Kidney tubule cell (primary cell): ENCODE measurements at places on chromosomes 5 and 9.
A peak's percentile ranks its signal among the peaks of the same experiment; 100 is the strongest.

GRCh38 chr5:178119915-178120606 is 6.7 kb downstream of the N4BP3 start:
- no peak for DNase-seq

DNA sequence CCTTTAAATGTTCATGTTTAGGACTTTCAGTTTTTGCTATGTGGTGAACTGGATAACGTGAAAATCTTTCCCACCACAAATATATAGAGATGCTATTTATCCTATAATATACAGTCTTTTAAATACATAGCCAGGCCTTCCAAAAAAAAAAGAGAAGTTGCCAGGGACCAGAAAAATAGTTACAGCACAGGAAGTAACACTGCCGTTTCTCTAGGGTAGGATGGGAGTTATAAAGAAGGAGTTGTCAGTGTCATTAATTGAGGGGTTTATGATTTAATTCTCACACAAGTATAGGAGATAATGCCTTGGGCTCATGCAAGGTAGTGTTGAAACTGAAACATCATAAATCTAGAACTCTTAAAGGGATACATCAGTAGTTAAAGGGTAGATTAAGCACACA is 83.9 kb downstream of the LRRC70 start:
- no peak for DNase-seq

- DNase-seq: no peak
These were observed 60.2 kb downstream of the MLLT3 start for GRCh38 chr9:20562051-20562450.

- peak; percentile 44 for DNase-seq
These were observed 34.9 kb upstream of the FCHO2 start for GRCh38 chr5:72920690-72921502.

- DNase-seq: peak; percentile 53
These were observed 1467.1 kb downstream of the FOXD4L5 start for GRCh38 chr9:63817622-63818518.

- peak; percentile 18 for DNase-seq
These were observed 5.6 kb downstream of the IRX1 start for GRCh38 chr5:3601061-3601710.

GRCh38 chr5:93322974-93323860 is 257.8 kb downstream of the NR2F1-AS1 start:
- DNase-seq: no peak

DNA sequence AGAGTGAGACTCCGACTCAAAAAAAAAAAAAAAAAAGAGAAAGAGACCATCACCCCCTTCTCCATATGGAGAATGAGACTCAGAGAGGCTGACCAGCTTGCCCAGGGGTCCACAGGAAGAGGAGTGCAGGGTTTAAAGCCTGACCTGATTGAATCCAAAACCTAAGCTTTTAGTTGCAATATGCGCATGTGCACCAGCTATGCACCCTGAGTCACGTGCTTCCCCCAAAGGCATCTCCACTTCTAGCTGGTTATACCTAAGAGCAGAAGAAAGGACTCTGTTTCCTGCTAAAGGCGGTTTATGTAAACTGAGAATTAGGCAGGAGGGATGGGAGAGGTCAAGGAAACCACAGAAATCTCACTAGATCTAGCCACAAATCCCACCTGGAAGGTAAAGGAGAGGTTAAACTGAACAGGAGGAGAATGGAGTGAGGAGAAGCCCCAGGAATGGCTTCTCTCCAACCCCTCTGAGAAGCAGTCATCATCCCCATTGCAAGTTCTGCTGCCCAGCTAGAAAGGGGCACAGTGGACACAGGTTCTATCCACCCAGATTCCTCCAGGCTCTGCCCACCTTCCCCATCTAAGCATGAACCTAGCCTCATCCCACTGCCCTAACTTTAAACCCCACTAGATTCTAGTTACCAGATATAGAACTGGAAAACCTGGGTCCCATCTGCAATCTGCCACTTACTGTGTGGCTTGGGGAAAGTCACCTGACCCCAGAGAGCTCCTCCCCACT is 171.3 kb downstream of the ACTL7B start:
- DNase-seq: no peak

- no peak for DNase-seq
These were observed 18.0 kb downstream of the IL5 start for GRCh38 chr5:132525299-132525724.

- no peak for DNase-seq
These were observed 260.0 kb upstream of the ST8SIA4 start for GRCh38 chr5:101163088-101163487.

DNA sequence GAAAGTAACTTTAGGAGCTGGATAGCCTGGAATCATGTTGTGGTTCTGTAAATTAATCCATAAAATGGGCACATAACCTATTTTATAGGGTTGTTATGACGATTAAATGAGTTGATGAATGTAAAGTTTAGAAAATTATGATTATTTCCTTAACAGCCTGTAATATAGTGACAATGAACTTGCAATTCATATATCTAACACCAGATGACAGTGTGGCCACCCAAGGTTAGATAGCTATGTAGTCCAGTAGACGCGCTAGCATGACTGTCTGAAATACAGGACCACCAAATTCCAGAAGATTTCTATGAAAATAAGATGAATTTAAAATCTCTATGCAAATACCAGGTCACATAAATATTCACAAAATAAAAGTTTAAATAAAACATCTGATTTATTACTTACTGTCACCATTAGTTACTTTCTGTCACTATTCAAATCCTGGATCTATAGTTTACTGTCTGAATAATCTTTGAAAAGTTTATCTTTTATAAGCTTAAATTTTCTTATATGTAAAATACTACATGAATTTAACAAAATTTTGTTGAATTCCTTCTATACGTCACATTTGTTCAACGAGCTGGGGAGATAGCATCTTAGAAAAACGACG is 26.1 kb upstream of the MACIR start:
- DNase-seq: peak; percentile 56

DNA sequence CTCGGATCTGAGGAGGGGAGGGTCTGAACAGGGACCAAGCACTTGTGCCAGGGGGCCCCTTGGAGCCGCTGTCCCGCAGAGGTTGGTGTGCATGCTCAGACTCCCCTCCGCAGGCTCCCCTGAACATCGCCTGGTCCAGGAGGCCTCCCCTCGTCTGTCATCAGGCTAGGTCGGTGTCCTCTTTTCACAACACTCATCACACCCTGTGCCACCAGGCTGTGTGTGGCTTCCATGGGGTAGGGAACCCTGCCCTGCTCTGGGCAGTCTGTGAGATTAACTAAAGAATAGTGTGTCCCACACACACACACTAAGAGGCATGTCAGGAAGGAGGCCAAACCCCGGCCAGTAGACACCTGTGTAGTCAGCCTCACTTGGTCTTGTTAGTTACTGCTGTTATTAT is 119.3 kb downstream of the C5orf15 start:
- no peak for DNase-seq

DNA sequence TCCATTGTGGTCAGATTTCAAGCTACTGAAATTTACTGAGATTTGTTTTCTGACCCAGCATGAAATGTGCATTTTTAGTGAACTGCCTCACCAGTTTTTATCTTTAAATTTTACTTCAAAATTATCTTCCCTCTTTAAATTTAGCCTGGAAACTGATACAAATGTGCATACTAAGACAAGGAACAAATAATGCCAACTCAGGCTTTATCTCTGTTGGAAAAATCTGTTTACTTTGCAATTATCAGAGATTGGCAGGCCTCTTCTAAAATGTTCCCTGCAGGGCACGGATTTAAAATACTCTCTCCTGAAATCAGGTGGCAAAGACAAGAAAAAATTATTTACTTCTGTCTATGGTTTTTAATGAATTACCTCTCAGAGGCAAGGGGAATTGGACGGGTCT is 151.0 kb upstream of the PTCH1 start:
- no peak for DNase-seq

DNA sequence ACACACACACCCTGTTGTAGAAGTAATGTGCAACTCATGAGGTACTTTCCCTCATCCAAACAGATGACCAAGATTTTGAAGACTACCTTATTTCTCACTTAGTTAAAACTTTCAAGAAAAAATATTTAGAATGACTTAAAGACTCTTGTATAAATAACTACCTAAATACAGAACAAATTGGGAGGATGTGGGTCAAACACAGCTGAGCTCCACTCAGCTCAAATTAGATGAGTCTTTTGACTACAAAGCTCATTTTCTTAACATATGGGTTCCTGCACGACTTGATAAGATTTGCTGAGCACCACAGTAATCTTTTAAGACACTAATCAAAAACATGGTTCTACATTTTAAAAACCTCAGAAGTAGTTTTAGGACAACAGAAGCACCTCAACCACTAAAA is 8.9 kb downstream of the MTX3 start:
- DNase-seq: no peak

GRCh38 chr9:16624744-16625117 is 245.7 kb downstream of the BNC2 start:
- DNase-seq: no peak

DNA sequence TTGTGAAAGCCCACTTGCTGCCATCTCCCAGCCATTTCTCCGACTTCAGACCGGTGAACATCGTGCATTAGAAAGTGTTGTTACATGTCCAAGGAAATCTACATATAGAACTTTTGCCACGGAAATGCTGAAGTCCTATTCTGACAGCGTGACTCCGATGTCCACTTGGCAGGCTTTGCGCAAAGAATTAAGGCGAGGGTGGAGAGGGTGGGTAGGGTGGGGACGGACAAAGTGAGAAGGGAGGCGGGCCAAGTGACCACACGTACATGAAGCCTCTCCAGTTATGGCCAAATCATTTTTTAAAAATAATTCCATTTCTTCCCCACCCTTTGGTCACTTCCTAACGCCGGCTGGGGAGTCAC is 460 bp upstream of the ACO1 start:
- no peak for DNase-seq

DNA sequence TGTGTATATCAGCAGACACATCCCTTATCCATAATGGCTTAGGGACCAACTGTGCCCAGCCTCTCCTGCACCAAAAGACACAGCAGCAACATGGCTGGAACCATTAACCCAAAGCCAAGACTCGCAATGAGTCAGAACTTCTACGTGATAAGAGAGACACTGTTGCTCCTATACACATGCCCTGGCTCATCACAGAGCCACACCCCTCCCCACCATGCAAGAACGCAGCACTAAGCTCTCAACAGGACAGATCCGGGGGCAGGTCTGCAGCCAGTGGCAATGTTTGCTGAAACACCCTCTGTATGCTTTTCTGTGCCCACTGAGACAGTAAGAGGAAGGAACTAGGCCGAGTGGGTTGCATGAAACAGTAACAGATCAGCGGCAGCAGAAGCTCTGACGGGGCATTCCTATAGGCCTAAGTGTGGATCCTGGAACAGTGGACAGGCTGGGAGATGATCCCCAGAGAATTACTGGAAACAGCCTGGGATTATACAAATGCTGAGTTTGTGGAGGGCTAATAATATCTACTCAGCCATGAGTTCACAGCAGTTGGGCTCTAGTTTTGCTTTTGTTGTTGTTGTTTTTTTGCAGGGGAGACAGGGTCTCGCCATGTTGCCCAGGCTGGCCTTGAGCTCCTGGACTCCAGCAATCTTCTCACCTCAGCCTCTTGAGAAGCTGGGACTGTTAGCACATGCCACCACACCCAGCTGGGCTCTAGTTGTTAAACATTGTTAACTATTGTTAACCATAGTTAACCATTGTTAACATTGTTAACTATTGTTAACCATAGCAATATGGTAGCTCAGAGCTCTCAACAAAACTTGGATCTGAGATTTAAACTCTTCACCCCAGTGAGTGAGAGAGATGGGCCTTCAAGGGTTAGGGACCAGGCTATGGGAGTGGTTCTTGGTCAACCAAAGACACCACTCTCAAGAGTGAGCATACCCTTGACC is 41.0 kb downstream of the B4GALT1 start:
- DNase-seq: peak; percentile 79

DNA sequence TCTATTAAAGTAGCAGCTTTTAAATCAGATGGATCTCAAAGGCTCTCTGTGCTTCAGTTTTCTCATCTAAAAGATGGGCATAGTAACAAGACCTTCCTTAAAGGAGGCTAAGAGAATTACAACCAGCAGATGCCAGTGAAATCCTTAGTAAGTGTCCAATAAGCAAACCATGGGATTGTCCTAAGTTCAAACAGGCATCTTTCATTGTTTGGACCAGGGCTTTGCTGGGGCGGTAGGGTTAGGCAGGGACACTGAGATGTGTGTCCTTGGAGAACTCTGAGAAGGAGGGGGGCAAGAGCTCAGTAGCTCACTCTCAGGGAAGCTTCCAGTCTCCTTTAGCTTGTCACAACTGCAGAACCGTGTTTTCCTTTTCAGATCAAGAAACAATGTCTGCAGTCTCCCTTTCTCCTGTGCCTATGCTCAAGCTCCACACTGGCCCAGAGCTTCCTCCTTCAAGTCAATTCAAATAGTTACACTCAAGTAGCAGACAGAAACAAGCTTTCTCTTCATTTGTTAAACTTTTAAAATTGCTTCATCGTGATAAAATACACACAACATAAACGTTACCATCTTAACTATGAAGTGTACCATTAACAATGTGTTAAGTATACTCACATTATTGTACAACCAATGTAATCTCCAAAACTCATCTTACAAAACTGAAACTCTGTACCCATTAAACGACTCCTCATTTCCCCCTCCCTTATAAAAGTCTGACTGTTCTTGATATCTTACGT is 216.2 kb downstream of the PIK3R1 start:
- DNase-seq: no peak

DNA sequence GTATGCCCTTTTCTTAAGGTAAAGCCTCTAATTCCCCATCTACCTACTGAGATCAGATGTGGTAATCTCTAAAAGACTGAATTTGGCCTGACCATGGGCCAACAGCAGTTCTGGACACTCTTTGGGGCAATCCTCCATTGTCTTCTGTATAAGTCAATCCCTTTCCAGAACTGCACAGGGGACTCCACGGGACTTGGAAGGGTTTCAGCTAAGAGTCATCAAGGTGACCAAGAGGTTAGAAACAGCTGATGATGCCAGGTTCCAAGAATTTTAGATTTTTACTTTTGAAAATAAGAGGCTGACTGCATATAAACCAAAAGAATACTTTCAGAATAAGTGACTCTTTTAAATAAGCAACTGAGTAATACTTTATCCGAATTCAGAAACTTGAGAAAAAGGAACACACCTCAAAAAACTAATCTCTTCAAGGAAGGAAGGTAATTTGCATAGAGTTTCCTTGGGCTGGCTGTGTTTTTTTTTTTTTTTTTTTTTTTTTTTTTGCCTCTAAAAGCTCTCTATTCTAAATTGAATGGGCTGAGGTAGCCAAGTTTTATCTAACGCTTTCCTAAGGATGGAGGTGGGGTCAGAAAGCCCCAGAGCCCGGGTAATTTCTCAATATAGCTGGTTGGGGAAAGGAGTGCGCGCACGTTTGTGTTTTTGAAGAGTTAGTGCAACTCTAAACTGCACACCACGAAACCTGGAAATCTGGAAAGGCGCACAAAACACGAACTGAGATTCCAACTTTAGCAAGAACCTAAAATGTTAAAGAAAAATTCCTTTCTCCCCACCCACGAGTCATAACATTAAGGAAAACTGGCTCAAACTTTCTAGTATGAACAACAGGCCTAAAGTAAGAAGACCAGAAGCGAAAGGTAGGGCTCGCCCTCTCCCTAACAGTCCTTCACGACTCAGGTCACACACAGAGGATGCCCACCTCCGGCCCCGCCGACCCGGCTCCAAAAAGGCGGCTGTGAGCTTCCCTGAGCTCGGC is 1.3 kb downstream of the VCP start:
- DNase-seq: peak; percentile 77
